Stimulated activated CD4-positive, alpha-beta T cell treated with anti-CD3 and anti-CD28 coated beads, Interleukin-15, amount 100 ng/mL, for 1 hour (primary cell): ENCODE measurements at places on chromosomes 2 and 18.

DNA sequence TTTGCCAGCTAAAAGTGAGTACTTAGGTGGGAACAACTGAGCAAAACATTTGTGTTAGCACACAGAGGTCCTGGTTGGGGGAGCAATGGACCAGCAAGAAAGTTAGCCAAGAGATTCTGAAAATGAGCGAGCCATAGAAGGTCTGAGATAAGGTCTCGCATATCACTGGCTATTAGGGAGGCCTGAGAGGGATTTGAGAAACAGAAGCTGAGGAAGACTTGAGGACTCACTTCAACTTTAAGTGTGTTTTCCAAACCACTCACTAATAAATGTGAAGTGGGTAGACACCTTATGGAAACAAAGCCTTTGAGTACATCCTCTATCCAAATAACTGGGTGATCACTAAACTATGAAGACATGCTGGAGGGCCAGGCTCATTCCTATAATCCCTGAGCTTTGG is 958.5 kb downstream of the DPP10 start:
- DNase-seq = no peak

GRCh38 chr18:48036641-48037421 is 106.4 kb upstream of the SMAD2 start:
- no peak for DNase-seq

DNA sequence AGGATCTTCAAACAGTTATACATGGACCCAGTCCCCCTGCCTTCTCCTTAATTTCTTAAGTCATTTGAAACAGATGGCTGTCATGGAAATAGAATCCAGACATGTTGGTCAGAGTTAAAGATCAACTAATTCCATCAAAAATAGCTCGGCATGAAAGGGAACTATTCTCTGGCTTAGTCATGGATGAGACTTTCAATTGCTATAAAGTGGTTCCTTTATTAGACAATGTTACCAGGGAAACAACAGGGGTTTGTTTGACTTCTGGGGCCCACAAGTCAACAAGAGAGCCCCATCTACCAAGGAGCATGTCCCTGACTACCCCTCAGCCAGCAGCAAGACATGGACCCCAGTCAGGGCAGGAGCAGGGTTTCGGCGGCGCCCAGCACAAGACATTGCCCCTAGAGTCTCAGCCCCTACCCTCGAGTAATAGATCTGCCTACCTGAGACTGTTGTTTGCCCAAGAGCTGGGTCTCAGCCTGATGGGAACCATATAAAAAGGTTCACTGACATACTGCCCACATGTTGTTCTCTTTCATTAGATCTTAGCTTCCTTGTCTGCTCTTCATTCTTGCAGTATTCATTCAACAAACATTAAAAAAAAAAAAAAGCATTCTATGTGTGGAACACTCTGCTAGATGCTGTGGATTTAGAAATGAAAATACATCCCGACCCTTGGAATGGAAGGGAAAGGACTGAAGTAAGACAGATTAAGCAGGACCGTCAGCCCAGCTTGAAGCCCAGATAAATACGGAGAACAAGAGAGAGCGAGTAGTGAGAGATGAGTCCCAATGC is 4.6 kb downstream of the TTR start:
- DNase-seq = no peak

DNA sequence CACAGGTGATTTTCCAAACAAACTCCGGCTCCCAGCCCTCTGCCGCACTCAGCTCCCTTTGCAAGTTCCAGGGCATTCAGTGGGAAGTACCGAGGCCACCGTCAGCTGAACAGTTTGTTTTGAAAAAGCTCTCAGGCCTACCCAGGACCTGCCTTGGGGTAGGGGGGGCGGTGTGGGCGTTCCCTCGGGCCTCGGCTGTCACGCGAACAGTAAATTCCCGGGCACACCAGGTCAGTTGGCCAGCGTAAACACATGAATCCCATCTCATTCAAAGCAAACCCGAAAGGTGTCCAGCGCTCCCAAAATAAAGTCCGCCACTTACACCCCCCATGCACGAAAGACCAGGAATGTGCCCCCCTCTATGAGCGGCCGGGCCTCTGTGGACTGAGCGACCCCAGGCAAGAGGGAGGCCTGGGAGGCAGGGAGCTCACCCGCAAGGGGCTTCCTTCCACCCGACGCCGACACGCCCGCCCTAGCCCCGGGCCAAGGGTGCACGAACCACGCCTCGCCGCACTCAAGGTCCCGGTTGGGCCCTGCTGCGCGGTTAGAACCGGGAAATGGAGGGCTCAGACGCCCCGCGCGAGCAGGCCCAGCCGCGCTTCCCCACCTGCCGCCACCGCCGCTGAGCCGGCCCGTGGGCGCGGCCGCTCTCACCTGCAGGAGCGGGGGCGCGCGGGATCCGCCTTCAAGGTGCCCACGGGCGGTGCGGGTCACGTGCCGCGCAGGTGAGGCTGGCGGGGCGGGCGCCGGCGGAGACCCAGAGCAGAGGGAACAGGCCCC is at the start of gene WDSUB1:
TSS of gene WDSUB1 (minus strand) at position 775 of the 780 bp plus-strand sequence. CDS start 3,634 bp downstream, outside the sequence.
- DNase-seq = no peak

DNA sequence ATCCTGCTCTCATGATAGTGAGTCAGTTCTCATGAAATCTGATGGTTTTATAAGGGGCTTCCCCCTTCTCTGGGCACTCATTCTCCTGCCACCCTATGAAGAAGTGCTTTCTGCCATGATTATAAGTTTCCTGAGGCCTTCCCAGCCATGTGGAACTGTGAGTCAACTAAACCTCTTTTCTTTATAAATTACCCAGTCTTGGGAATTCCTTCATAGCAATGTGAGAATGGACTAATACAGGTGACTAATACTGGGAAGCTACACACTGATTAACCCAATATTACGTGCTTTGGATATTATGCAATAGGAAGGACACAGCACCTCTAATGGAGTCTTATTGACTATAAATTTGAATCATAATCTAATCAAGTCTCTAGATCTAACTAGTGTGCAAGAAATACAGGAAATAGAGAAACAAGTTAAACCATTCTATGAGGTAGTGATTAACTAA is 107.2 kb upstream of the ETAA1 start:
- no peak for DNase-seq

GRCh38 chr18:49030692-49031443 is 80.1 kb upstream of the SMAD7 start:
- no peak for DNase-seq

DNA sequence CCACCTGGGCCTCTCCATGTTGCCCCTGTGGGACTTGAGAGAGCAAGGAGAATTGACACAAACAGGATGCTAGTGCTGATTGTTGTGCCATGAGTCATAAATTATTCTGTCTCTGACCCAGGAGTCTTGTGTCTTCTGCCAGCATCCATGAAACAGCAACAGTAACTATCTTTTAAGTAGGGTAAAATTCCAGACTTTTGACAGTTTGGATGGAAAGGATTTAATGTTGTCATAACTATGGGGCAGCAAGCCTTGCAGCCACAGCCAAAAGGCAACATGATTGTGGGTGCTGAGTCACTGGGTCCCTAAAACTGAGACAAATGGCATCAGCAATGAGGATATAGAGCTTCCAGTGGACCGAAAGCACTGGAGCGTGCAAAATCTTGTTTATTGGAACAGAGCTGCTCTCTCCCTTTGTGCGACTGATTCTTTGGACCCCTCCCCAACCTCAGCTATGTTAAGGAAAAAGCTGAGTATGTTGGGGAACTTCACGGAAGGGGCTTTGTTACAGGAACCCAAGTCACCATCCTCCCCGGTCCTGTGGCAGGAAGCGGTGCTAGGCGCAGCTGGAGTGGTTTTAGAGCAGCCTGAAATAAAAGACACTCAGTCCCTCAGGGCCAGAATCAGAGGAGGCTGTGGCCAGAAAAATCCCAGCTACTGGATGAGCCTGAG is 9.6 kb upstream of the ITPRIPL1 start:
- DNase-seq = no peak
